GF-D8 (cell line): ENCODE measurements at places on chromosomes 5 and 9.

DNA sequence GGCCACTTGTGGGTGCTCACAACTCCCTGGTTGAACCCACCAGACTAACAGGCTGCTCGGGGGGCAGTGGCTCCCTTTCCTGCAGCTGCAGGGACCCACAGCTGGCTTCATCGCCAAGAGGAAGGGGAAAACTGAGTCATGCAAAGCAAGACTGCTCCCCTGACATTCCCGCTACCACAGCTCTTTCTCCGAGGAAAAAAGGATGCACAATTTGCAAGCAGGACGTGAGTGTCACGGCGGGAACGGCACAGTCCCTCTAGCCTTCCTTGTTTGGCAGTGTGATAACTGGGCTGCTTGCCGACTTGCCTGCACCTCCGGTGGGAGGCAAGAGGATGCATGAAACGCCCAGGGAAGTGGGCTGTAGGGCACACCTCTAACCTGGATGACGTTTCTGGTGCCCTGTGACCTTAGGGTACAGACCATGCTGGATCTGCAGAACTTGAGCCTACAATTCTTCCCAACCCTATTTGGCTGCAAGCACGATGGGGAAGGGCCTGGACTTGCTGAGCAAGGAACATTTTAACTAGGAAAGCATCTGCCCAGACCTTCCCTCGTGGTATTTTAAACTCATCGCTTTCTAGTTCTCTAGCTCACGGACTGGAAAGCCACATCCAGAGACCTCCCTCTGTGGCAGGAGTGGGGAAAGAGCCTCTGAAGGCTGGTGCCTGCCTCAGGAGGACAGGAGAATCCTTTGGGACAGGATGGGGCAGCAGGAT is 7.8 kb downstream of the SH3PXD2B start:
- DNase-seq, result no peak

DNA sequence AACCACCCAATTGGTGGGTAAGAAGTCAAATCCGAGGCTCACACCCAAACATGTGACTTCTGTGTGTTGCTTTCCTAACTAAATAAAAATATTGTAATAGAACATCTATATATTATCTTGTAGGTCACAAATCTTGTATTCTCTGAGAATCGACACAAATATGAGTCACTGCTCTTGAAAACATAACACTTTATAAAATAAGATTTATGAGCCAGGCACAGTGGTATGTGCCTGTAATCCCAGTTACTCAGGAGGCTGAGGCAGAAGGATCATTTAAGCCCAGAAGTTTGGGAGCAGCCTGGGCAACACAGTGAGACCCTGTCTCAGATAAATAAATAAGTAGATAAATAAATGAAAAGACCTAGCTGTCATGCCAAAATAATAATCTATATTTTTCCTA is 624.1 kb downstream of the ANXA1 start:
- DNase-seq, result no peak

GRCh38 chr5:14267991-14268708 is 125.0 kb downstream of the TRIO start:
- DNase-seq, result no peak

GRCh38 chr9:69822116-69822750 is 1.6 kb downstream of the CFAP95 start:
- no peak for DNase-seq

DNA sequence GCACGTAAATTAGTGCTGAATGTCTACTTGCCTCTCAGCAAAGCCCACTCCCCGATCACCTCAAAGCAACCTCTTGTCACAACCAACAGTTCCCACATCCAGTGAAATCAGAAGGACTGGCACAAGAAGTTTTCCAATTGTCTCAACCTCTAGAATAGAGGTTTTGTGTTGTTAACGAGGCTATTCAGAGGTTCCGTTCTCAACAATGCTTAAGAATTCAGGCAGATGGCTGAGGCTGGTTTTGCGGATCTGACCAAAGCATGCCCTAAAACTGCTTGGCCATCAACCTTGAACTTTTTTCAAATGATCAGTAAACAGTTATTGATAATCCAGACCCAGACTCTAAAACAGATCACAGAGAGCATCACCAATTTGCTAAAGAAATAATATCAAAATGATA is 52.9 kb downstream of the MAPKAP1 start:
- DNase-seq, result no peak

DNA sequence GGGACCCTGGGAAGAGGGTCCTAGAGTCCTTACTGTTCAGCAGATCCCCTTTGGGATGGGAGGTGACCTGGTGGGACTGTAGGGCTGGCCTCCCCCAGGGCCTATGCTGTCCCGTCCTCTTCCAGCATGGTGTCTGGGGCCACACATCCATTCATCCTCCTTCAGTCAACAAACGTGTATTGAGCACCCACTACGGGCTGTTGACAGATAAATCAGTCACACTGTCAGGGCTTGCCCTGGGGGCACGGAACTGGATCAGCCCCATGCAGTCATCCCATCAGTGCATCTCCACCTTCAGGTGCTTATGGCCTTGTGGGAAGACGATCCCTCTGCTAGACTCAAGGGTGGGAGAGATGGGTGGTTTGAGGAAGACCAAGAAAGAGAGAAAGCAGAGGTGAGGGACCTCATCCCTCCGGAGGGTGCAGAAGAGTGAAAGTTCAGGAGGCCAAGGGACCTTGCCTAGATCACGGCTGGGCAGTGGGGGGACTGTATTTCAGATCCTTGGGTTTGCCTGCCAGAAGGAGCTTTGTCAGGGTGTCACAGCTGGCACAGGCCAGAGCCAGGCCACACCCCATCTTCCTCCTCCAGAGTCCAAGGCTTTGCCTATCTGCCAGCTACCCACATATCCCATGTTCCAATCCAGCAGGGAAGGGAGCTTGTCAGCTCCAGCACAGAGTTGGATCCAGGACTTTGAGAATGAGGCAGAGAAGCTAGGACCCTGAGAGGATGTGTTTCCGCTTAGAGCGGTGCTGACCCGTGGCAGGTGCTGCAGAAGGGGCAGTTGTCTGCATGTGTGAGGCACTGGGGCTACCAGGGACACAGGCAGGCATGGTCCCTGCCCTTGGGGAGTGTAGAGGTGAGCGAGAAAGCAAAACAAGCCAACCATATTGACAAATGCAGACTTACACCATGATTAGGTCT is 30.5 kb downstream of the COL27A1 start:
- DNase-seq, result no peak

- DNase-seq, result no peak
Measured at GRCh38 chr5:56985936-56986625, 34.2 kb upstream of the MIER3 start.

GRCh38 chr5:123997064-123997461 is 485.1 kb downstream of the CSNK1G3 start:
- no peak for DNase-seq

DNA sequence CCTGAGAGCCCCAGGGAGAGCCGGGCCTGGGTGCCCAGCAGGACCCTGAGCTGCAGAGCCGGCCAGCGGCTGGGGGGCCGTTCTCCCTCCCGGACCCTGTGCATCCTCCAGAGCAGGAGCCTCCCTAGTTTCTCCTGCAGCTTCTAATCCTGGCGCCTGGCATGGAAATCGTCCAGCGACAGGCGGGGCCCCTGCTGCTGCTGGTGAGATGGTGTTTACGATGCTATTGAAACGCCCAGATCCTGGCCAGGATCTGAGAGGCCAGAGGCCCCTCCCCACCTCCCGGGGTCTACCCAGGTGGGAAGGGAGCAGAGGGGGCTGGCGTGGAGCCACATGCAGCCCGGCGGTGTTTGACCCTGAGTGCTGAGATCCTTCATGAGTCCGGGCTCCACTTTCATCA is 38.2 kb upstream of the CEP72 start:
- DNase-seq, result no peak

- no peak for DNase-seq
Measured at GRCh38 chr9:9961487-9961886, 651.3 kb downstream of the PTPRD start.

GRCh38 chr5:152221721-152222629 is 183.1 kb downstream of the NMUR2 start:
- DNase-seq, result no peak

- no peak for DNase-seq
Measured at GRCh38 chr5:14256026-14256690, 113.0 kb downstream of the TRIO start.

- no peak for DNase-seq
Measured at GRCh38 chr5:38370358-38371100, 112.2 kb downstream of the EGFLAM start.

DNA sequence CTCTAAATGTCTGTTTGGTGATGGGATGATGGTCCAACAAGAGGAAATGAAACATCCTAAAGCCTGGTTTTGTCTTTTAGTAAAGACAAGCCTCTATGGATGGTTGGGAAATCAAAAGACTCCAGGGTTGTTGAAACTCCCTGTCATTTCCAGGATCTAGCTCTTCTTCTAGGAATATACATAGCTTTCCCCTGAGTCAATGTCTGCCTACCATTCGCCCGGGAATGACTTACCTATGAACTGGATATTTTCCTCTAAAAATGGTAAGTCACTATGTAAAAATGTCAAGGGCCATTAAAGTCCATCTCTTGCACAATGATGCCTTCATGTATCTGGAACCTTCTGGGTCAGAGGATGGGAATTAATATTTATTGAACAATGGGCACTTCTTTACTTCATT is 11.1 kb upstream of the KIF12 start:
- no peak for DNase-seq

- DNase-seq, result no peak
Measured at GRCh38 chr9:107627781-107628180, 138.2 kb upstream of the KLF4 start.

DNA sequence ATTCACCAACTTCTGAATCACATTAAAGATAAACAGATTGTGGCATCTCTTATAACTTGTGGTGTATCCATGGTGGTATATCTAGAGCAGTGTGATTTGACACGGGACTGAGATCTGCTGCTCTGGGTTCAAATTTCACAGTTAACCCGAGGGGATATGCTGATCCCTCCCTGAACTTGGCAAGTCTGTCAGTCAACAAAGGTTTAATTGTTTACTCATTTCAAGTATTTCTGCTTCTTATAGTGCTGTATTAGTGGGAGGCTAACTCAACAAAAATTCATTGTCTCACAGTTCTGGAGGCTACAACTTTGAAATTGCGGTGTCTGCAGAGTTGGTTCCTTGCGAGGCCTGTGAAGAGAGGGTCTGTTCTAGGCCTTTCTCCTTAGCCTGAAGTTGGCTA is 1175.2 kb downstream of the PTPRD start:
- no peak for DNase-seq

DNA sequence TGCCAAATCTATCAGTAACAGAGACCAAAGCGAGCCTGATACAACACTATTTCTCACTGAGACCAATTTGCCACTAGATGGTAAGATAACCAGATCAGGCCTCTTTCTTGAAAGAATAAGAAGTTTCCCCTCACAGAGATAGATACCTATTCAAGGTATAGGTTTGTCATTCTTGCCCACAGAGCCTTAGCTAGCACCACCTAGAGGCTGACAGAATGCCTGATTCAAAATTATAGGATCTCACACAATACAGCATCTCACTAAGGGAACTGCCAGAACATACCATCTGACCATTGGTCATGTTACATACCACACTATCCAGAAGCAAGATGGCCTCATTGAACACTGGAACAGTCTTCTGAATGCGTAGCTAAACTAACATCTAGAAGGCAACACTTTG is 166.6 kb upstream of the HCN1 start:
- no peak for DNase-seq

- DNase-seq, result no peak
Measured at GRCh38 chr9:33452828-33453271, 5.5 kb upstream of the AQP3 start.

GRCh38 chr5:41856644-41857491 is 13.4 kb downstream of the OXCT1 start:
- no peak for DNase-seq

DNA sequence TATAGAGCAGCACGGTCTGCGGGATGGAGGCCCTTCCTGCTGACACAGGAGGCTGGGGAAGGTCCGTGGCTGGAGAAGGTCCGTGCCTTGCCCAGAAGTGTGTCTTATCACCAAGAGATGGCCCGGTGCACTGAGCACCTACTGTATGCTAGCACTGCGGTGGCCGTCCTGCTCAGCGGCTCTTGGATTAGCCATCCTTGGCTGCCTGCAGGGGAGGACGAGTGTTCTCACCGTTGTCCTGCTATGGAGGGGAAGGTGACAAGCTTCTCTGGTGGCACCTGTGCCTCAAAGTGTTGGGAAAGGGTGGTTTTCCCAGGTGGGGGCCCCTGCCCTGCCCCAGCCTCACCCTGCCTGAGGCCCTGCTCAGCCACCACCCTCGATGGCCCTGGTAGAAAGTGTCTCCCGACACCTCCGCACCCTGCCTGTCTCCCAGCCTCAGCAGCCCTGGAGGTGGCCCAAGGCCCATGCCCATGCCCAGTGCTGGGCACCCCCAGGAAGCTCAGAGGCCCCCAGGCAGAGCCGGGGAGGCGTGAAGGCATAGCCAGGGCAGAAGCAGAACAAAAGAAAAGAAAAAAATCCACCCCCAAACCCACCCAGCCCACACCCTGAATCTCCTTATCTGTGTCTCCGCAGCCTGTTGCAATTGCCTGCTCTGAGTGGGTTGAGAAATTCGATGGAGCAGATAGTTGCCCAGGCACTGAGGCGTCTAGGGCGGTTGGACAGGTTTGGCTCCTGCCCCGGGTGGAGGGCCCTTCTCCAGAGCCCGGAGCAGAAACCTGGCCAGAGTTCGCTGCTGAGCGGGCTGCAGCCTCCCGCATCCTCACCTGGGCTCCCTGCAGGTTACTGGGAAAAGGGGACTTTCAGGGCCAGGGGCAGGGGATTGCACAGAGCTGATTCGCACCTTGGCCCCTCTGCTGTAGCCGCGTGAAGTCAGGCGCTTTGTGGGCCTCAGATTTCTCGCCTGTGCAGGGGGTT is 30.5 kb downstream of the RXRA start:
- peak; percentile 94 for DNase-seq

GRCh38 chr5:172849606-172850453 is 15.8 kb downstream of the ERGIC1 start:
- DNase-seq, result no peak

- DNase-seq, result no peak
Measured at GRCh38 chr5:171577042-171577758, 157.8 kb downstream of the FGF18 start.

- DNase-seq, result no peak
Measured at GRCh38 chr9:138022756-138023393, 145.3 kb downstream of the CACNA1B start.
